Activated naive CD4-positive, alpha-beta T cell treated with Interleukin-2 at 50 U/mL for 16 hours (primary cell): ENCODE measurements at places on chromosomes 3 and 15.

- DNase-seq = no peak
Measured at GRCh38 chr15:82003916-82004315, 41.9 kb downstream of the MEX3B start.

DNA sequence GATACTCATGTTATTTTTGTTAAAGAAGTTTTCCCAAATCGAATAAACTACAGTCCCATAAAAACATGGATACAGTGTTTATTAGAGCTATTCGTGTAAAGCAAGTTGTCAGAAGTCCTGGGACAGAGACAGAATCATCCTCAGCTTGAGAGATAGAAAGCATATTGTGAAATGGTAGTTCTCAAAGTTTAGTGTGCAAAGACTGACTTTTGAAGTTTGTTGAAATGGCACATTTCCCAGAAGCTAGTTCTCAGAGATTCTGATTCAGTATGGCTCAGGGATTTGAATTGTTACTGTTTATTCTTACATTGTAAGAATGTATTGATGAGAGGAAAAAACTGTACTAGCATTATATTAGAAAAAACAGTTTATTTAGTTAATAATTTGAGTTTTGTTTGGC lies 22.1 kb downstream of the GABRR3 start:
- no peak for DNase-seq

GRCh38 chr3:48215019-48215418 lies 8.3 kb upstream of the CAMP start:
- DNase-seq = no peak

DNA sequence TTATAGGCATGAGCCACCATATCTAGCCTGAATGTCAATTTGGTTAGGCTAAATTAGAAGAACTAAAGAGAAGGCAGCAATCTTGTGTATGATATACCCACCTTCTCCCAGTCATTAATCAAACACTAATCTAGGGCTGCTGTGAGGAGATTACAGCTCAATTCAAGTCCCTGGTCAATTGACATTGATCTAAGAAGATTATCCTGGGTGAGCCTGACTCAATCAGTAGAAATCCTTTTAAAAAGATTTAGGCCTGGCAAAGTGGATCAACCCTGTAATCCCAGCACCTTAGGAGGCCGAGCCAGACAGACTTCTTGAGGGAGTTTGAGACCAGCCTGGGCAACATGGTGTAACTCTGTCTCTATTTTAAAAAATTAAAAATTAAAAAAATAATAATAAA lies 2.5 kb upstream of the DNAH12 start:
- DNase-seq = no peak

GRCh38 chr15:61088675-61089074 lies 140.4 kb downstream of the RORA start:
- no peak for DNase-seq

- DNase-seq = no peak
Measured at GRCh38 chr3:139522421-139522820, 17.1 kb downstream of the RBP1 start.

DNA sequence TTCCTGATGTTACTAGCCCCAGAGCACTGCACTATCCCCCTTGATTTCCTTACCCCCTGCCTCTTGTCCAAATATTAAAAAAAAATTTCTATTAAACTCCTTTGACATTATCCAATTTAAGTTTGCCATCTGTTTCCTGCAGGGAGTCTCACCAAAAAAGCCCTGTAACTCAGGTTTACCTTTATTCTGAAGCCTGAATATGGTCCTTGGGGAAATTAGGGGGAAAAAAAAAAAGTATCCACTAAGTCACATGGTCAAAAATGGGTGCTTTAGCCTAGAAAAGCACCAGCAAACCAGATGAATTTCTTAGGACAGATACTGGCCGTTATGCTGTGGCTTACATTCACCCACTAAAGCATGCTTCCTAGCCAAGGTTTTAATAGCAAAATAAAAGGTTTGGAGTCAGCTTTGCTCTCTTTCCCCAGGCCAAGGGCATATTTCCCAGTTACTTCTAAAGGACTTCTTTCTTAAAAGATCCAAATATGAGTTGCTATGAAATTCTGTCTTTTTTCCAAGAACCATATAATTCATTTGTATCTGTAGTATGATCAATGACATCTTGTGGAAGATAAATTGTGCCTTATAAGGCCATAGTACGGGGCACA lies 394.9 kb downstream of the LSAMP start:
- DNase-seq = no peak

- DNase-seq = no peak
Measured at GRCh38 chr3:194285024-194285849, 65.9 kb downstream of the CPN2 start.
